ENCODE measurements at places on chromosomes 5 and 9.

- no peak for DNase-seq
These were observed 3.5 kb upstream of the RNF145 start for GRCh38 chr5:159212657-159213462.

DNA sequence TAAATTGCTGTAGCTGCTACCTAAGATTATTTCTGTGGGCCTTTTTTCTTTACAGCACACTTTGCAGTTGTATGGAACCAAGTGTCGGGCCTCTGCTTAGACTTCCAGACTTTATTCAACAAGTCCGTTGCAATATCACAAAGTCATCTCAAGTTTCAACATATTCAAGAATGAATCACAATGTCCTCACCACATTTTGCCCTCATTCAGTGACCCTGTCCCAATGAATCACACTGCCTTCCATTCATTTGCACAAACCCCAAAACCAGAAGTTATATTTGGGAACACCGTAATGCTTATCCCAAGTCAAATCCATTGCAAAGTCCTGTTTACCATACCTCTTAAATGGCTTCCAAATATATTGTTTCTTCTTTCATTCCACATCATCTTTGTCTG is 439.6 kb downstream of the CSNK1G3 start:
- DNase-seq, result no peak

- DNase-seq, result no peak
These were observed 634.0 kb downstream of the IRX1 start for GRCh38 chr5:4229414-4230292.

DNA sequence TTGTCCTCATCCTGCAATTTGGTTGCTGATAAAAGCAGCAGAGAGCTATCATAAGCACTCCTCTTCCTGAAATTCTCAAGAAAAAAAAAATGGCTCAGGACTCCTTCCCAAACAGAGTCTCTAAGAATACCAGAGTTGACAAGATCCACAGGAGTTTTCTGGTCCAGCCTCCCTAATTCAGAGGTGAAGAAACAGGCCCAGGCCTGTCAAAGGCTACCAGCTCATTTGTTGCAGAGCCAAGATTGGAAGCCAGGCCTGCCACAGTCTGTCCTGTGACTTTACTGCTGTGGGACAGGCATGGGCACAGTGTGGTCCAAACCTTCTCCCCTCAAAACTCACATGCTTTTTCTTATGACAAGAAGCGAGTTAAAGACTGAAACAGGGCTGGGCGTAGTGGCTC is 41.5 kb downstream of the NIPSNAP3B start:
- DNase-seq, result no peak

GRCh38 chr9:127862075-127863011 is 7.9 kb upstream of the ENG start:
- DNase-seq, result no peak

DNA sequence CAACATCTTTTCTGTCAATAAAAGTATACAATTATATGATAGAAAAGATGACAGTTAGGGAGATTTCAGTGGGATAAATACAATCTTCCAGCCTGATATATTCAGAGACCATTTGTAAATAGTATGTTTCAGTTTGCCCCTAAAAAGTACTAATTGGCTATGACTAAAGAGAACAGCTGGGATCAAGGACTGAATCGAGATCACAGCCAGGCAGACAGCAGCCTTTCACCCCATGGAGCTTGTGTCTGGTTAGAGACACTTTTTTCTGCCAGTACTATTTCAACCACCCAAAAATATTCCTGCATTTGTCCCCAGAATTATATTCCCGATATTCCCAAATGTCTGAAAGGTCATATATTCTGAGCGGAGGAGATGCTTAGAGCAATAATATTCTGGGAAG is 577.3 kb upstream of the TLE4 start:
- DNase-seq, result no peak

- no peak for DNase-seq
These were observed 4.3 kb downstream of the NPR2 start for GRCh38 chr9:35795695-35796094.

- DNase-seq, result no peak
These were observed 366.5 kb downstream of the CHSY3 start for GRCh38 chr5:130270786-130271185.

DNA sequence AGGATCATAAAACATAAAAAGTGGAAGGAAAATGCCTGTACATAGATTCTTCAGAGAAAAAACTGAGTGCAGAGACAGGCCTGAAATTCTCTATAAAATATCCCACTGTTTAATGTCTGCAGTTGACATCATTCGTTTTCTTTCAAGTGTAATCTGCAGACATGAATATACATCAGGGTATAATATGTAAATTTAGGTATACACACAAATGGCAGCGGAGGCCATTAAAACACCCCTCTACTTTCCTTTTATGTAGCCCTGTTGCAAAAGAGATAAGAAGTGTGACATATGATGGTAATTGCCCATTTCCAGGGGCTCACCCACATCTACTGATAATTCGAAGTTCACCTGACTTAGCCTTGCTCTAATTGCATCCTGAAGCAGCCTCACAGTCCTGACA is 164.3 kb downstream of the SLC24A2 start:
- DNase-seq, result no peak

DNA sequence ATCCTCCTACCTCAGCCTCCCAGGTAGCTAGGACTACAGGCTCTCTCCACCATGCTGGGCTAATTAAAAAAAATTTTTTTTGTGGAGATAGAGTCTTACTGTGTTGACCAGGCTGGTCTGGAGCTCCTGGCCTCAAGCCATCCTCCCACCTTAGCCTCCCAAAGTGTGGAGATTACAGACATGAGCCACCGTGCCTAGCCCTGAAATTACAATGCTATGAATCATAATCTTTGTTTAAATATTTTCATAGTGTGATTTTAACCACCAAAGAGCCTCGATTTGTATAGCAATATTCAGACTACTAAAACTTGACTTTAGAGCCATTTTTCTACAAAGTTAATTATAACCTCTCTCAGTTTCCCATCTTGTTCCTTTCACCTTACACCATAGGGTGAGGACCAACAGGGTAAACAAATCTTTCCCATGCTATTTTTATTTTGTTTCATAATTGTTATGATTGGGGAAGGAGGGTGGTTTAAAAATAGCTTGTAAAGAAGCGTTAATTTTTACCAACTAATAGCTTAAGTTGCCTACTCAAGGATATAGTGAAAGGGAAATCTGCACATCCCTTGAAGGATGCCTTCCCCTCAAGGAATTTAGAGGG is 32.7 kb downstream of the UBE2D2 start:
- no peak for DNase-seq

GRCh38 chr9:128117613-128118471 is 9.7 kb downstream of the PTGES2 start:
- peak; percentile 86 for DNase-seq

- DNase-seq, result no peak
These were observed 121.1 kb upstream of the ASTN2 start for GRCh38 chr9:117535973-117536372.

- DNase-seq, result no peak
These were observed 252.0 kb downstream of the MRPS30 start for GRCh38 chr5:45060724-45061123.

- peak; percentile 22 for DNase-seq
These were observed 152.7 kb downstream of the ATP10B start for GRCh38 chr5:160699301-160699700.

DNA sequence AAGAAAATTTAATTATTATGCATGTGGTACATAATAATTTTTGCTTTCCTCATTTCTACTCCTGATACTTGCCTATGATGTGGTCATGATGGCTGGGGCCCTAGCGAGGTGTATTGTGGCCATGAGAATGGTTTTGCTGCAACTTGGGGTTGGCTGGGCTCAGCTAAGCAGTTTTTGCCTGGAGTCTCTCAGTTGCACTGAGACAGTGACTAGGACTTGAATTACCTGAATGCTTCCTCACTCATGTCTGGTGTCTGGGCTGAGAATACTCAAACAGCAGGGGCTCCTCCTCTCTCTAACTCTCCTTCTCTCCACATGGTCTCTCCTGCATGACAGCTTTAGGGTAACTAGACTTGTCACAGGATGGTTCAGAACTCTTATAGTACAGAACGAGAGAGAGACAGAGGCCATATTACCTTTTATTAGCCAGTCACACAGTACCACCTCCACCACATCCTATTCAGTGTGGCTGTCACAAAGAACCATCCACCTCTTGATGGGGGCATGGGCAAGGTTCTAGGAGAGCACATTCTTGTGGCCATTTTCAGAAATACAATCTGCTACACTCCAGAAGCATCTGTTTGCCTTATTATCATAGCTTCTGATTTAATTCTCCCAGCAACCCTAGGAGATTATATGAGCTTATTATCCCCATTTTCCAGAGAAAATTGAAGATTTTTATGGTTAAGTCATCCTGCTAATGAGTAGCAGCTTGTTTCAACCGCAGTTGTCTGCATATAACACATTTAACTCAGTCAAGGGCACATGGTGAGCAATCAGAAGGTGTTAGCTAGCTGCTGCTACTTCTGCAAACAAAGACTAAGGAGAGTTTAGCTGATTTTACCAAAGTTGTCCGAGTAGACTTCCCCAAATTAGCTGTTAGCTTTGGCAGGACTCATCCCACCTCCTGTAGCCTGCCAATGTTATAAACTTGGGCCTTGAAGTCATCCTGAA is 245.1 kb downstream of the DOCK8 start:
- DNase-seq, result no peak

GRCh38 chr9:26727471-26727870 is 165.1 kb downstream of the CAAP1 start:
- DNase-seq, result no peak

GRCh38 chr5:160036243-160036642 is 27.3 kb downstream of the TTC1 start:
- no peak for DNase-seq

GRCh38 chr9:16310278-16311110 is 560.0 kb downstream of the BNC2 start:
- no peak for DNase-seq

DNA sequence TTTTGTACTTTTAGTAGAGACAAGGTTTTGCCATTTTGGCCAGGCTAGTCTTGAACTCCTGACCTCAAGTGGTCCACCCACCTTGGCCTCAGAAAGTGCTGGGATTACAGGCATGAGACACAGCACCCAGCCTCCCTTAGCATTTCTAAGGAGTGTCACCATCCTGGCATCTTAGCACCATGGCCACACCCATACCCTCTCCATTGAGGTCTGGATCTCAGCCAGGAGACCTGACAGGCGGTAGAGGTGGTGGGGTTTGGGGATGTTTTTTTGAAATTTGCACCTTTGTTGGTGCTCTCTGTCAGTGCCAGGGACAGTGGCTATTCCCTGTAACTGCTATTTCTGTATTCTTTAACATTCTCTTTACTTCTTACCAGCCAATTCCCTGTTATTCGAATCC is 72.5 kb downstream of the TRIM36 start:
- DNase-seq, result no peak

DNA sequence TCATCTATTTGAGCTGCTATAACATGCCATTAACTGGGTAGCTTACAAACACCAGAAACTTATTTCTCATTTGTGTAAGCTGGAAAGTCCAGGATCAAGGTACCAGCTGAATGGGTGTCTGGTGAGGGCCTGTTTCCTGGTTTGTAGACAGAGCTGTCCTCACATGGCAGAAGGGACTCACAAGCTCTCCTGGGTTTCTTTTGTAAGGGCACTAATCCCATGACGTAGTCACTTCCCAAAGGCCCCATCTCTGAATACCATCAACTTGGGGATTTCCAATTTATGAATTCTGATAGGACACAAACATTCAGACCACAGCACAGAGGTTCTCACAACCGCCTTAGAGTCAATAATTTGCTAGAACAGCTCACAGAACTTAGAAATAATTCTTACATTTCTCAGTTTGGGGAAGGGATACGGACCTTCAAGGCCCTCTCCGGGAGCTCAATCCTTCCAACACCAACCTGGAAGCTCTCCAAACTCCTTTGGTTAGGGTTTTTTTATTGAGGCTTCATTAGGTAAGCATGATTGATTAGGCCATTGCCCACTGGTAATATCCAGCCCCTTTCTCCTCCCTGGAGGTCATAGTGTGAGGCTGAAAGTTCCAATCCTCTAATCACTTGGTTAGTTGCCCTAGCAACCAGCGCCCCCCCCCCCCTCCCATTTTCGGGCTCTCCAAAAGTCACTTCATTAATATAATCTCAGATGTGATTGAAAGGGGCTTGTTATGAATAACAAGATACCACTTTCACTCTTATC is 7.6 kb upstream of the DNAJA1 start:
- DNase-seq, result no peak

GRCh38 chr9:21551401-21551800 is 69.3 kb upstream of the IFNE start:
- DNase-seq, result no peak

GRCh38 chr5:153714798-153715197 is 224.3 kb downstream of the GRIA1 start:
- DNase-seq, result no peak

DNA sequence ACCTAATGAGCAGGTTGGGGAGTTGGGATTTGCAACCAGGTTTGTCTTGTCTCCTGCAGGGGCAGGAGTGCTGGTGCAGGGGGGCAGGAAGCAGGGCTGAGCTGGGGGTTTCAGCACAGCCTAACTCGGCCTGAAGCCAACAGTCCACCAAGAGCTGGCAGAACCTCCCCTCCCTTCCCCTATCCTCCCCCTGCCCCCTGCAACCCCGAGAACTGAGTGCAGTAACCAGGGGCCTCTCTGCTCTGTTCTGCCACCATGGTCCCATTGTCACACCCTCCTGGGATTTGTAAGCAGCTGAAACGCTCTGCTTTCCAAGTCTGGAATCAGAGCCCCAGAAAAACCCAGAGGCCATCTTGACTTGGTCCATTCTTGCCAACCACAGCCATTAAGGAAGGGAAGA is 72.9 kb downstream of the ARHGEF37 start:
- no peak for DNase-seq

- DNase-seq, result no peak
These were observed 5.2 kb downstream of the RXRA start for GRCh38 chr9:134331186-134332025.

DNA sequence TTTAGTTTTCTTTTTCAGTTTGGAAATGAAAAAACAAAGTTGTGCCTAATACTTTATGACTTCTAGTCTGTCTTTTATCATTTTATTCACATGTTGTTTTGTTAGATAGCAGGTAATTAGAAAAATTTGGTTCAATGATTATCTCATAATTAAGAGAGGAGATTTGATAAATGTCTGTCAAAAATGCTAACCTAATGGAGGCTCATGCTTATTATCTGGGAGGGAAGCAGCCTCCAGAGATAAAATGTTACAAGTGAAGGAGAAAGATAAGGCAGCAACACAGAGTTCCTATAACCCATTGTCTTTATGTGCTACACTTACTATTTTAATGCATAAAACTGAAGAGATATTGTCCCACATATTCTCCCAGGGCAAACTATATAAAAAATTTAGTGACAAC is 53.5 kb downstream of the SLC27A6 start:
- no peak for DNase-seq

- no peak for DNase-seq
These were observed 89.0 kb downstream of the HRH2 start for GRCh38 chr5:175746851-175747250.

DNA sequence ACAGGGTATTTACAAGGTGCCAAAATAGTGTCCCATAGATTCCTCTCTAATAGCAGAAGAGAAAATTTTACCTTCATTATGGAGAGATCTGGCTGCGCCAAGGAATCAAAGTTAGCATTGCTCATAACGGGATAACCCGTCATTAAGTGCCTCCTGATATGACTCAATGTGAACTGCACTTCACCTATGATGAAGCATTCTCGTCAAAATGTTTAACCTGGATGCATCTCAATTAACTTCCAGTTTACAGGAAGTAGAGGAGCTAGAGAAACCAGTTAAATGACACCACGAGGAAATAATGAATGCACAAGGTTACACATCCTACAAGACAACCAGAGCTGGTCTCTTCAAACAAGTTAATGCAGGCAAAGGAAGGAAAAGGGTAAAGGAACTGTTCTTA is 17.2 kb downstream of the FBXW11 start:
- no peak for DNase-seq

GRCh38 chr9:78006734-78007133 is 24.9 kb downstream of the GNAQ start:
- no peak for DNase-seq
